ENCODE measurements at places on chromosomes 7 and 10.

DNA sequence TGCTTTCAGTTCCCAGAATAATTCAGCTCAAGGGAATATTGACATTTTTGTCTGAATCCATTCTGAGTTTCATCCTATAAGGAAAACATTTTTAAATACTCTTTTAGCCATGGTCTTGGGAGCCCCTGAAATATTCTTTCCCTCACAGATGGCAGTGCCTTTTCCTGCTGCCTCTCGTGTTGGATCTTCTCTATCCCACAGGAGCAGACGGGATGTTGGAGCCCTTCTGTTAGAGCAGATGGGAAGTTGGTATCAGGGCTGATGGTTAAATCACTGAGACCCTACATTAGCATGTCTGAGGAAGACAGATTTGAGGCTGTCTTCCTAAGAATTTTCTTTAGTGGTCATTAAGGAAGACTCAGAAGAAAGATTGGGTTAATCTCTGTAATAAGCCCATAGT lies 737.8 kb downstream of the LRMDA start:
- no peak for DNase-seq

DNA sequence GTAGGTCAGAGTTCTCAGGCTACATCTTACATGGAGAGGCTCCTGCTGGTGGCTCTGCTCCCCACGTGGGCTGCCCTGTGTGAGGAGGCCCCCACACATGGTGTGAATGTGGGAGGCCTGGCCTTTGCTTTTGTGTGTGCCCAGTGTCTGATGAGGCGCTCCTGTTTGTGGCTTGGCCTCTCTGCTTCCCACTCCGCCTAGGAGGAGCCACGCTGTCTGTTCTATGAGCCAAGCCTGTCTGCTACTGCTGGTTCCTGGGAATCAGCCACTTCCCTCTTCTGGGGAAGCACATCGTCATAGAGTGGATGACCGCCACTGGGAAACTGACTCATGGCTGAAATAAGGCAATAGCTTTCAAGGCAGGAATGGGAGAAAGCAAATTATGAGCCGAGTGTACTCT lies 87.1 kb downstream of the CYP26A1 start:
- DNase-seq, result no peak

- no peak for DNase-seq
These were observed 1.6 kb downstream of the MSRB2 start for GRCh38 chr10:23096802-23097549.

GRCh38 chr7:128003167-128003566 lies 28.1 kb downstream of the LRRC4 start:
- no peak for DNase-seq

- no peak for DNase-seq
These were observed 613.5 kb downstream of the PTPRN2 start for GRCh38 chr7:157973971-157974677.

DNA sequence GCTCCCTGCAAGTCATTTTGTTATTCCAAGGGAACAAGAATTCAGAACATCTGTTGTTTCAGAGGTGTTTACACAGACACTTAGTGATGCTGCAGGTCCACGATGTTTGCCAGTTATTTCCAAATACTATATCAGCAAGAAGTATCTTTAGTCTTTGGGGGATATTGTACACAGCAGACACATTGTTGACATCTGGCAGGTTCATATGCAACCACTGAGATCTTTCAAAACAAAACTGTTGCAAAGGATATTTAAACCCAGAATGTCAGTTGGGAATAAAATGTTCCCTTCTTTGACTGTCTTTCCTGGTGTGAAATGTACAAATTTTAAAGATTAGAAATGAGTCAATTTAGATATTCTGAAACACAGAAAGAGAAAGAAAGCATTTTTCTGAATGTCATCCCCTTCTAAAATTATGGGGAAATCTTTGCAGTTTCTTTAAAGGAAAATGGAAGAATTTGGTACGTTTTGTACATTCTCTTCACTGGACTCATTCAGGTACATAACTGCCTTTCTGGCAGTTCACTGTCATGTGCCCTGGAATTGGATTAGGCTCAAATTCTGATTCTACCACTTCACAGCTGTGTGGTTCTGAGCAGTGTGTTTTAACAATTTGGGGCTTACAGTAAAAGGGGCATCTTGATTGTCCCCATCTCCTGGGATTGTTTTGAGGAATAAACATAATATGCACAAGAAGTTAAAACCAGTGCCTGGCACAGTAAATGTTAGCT lies 40.3 kb upstream of the CELF2 start:
- no peak for DNase-seq

DNA sequence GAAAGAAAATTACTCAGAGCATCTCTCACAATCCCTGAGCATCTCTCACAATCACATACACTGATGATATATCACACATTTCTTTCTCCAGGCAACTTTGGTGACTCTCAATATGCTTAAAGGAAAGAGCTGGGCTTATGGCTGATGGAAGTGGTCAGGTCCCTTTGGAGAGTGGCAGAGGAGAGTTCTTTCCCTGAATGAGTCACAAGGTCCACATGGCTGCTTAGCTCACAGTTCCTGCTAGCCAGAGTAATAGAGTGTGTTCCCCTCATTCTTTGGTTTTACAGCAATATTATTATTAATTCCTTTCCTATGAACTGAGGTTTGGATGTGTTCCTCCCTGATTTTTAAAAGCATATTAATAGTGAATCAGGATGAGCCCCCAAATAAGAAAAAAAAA lies 287.4 kb downstream of the C7orf25 start:
- no peak for DNase-seq

DNA sequence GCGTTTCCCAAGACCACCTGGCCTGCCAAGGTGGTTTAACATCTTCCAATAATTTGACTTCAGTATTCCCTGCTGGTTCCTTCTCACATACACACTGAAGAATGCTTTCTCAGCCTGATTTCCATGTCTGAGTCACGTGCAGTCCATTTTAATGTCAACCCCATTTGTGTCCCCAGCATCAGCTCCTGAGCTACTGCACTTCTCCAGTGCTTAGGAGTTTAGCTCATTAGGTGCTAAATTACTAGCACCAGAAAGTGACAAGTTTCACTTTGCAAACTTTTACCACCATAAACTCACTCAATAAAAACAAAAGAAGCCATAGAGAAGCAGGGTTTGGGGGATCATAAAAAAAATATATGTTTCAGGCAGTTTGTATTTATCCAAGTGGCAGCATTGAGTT lies 279.3 kb upstream of the SORCS1 start:
- peak; percentile 9 for DNase-seq

- DNase-seq, result no peak
These were observed 8.2 kb upstream of the GET4 start for GRCh38 chr7:868189-868486.

GRCh38 chr7:43076189-43076605 lies 36.2 kb upstream of the HECW1 start:
- no peak for DNase-seq

DNA sequence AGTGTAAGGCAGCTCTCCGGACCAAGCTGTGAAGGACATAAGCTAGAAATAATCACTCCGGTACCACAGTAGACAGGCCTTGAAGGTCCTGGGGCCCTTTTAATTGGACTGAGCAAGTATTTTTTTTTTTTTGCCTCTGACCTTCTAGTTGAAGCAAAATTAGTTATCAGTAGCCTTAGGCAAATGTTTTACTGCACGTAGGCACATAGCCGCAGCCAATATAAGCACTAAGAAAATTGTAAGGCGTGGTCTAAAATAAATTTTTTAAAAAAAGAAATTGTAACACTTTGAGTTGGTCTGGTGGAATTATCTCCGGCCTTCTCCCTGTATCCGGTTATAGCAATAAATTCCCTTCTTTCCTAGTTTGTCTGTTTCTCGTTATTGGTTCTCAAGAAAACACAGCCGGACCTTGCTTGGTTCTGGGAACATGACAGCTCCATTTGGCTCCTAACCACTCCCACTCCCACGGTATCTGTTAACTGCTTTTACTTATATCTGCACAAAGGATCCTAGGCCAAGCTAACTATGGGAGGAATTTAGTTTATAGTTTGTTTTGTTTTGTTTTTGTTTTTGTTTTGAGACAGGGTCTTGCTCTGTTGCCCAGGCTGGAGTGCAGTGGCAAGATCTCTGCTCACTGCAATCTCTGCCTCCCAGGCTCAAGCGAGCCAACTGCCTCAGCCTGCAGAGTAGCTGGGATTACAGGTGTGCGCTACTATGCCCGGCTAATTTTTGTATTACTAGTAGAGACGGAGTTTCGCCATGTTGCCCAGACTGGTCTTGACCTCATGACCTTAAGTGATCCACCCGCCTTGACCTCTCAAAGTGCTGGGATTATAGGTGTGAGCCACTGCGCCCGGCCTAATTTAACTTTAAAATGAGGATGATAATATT lies 124.4 kb upstream of the KIF5B start:
- no peak for DNase-seq

DNA sequence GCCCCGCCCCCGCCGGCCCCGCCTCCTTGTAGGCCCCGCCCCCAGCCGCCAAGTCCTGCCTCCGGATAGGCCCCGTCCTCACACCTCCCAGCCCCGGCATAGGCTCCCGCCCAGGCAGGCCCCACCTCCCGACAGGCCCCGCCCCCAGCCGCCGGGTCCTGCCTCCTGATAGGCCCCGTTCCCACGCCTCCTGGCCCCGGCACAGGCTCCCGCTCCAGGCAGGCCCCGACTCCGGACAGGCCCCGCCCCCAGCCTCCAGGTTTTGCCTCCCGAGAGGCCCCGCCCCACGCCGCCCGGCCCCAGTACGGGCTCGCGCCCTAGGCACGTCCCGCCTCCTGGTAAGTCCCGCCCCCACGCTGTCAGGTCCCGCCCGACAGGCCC lies 232 bp upstream of the MICALL2 start:
- peak; percentile 87 for DNase-seq

- no peak for DNase-seq
These were observed 6.7 kb downstream of the PON3 start for GRCh38 chr7:95389516-95389915.

- no peak for DNase-seq
These were observed 131.6 kb downstream of the PDE1C start for GRCh38 chr7:31938650-31939049.

DNA sequence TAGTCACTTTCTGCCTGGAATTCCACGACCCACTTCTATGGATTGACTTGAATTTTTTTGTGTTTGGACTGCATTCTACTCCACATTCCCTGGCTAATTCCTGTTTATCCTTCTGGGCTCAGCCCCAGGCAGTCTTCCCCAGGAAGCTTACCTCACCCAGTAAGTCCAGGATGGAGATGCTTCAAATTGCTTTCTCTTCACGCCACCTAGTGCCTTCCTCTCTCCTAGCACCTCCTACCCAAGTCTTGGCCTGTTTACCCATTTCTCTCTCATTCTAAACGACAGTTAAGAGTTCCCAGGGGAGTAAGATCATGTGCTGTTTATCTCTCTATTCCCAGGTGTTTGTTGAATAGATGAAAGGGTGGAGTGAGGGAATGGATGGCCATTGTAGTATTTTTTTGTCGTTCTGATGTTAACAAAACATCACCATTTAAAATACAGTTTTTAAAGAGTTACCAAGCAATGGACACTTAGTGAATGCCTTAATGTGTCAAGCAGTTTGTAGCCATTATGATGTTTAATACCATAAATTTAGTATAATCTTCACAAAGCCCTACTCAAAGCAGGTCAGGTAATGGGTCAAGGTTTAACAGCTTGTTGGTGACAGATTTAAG lies 45.5 kb upstream of the TARP start:
- no peak for DNase-seq

DNA sequence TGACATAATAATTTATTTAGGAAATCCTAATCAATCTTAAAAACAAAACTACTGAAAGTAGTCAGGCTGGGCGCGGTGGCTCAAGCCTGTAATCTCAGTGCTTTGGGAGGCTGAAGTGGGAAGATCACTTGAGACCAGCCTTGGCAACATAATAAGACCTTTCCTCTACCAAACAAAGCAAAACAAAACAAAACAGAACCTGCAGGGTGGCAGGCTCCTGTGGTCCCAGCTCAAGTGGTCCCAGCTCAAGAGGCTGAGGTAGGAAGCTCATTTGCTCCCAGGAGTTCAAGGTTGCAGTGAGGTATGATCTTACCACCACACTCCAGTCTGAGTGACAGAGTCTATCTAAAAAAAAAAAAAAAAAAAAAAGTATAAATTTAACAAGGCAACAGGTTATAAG lies 748.0 kb downstream of the CNTNAP2 start:
- no peak for DNase-seq

GRCh38 chr10:50846753-50847152 lies 38.7 kb downstream of the A1CF start:
- no peak for DNase-seq

GRCh38 chr7:30869794-30870611 lies 41.6 kb upstream of the AQP1 start:
- no peak for DNase-seq

DNA sequence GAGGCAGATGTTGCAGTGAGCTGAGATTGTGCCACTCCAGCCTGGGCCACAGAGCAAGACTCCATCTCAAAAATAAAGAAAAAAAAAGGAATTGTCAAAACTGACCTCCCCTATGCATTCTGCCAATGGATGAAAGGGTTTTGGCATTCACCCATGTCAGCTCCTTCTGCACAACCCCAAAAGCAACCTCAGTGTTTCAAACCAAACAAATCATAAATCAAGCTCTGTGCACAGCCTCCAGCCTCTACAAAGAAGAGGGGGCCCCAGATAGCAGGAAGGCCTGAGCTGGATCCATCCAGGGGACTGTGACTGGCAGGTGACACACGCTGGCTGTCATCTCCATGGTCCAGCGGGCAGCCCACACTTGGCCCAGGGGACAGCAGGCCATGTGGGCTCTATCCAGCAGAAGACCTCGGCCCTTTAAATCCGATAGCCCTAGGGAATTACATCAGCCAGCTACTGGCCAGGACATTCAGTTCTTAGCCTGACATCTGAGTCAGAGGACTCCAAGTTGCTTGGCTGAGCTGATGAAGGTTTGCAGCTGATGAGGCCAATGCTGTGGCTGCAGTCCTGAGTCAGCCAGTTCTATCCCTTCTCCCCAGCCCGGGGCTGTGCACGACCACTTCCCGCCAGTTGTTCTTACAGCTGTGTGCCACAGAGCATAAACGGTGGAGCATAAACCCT lies 52.0 kb upstream of the FIGNL1 start:
- peak; percentile 45 for DNase-seq

DNA sequence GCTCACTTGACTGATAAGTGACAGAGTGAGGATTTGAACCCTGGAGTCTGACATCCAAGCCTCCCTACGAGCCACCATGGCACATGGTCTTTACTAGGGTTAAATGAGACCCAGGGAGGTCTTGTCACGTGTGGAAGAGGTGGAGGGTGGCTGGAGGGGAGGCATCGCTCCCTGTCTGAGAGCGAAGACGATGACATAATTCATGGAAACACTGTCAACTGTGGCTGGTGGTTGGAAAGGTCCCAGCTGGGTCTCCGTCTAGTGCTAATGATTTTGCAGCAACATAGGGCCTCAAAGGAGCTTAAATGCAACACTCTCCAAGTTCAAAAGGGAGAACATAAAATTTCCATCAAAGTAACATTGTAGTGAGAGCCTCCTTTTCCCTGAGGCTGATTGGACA lies 99.9 kb upstream of the BAIAP2L1 start:
- peak; percentile 17 for DNase-seq

- DNase-seq, result no peak
These were observed 189.3 kb upstream of the LYZL2 start for GRCh38 chr10:30818854-30819253.

- no peak for DNase-seq
These were observed 194.7 kb upstream of the BMPER start for GRCh38 chr7:33710608-33711007.

- no peak for DNase-seq
These were observed 39.9 kb downstream of the AKR1D1 start for GRCh38 chr7:138116141-138116540.

- no peak for DNase-seq
These were observed 56.1 kb downstream of the PAPSS2 start for GRCh38 chr10:87715552-87716347.

All from renal cortex interstitium (tissue), 15 donors.